ENCODE measurements at places on chromosomes 6 and 20. TPM values are rescaled to one million over a fixed set of nuclear protein-coding genes. Genes with fewer than 3 reads are reported as not detected.

The FILIP1 gene
- total RNA-seq: not detected

The RPRD1B gene
- total RNA-seq: 34.1 TPM

The C20orf202 gene
- total RNA-seq: not detected

The CGA gene
- total RNA-seq: not detected

The SALL4 gene
- 0.37 TPM for total RNA-seq

The MTFR2 gene
- 35.8 TPM for total RNA-seq

The GNAS-AS1 gene
- total RNA-seq: 1.8 TPM

The CPXM1 gene
- total RNA-seq: 0.35 TPM

The DSP gene
- 0.09 TPM for total RNA-seq

The RBBP8NL gene
- not detected for total RNA-seq

The KCNK5 gene
- 30.8 TPM for total RNA-seq

The DCBLD1 gene
- 6.1 TPM for total RNA-seq

The TAGAP gene
- 44.8 TPM for total RNA-seq

The LAMA2 gene
- total RNA-seq: not detected

The CLPSL1 gene
- total RNA-seq: not detected

The ZKSCAN3 gene
- 5.5 TPM for total RNA-seq

The LGSN gene
- total RNA-seq: 0.09 TPM

The CDSN gene
- not detected for total RNA-seq

The LHFPL5 gene
- not detected for total RNA-seq

The CST1 gene
- not detected for total RNA-seq

The GSTA3 gene
- total RNA-seq: not detected

The ISM1 gene
- 0.12 TPM for total RNA-seq

The RAB32 gene
- total RNA-seq: 0.35 TPM

The PTK7 gene
- total RNA-seq: 0.33 TPM

The SLC24A3 gene
- total RNA-seq: not detected

The ADGB gene
- not detected for total RNA-seq

The MAP3K5 gene
- 21.7 TPM for total RNA-seq

The JPH2 gene
- not detected for total RNA-seq

All from activated CD8-positive, alpha-beta memory T cell treated with anti-CD3 and anti-CD28 coated beads, Interleukin-2, amount 10 ng/mL, durations not matched to agents 7 days and 5 days (primary cell).